Fibroblast of pulmonary artery (primary cell): ENCODE measurements at places on chromosomes 4 and X.
A peak's percentile ranks its signal among the peaks of the same experiment; 100 is the strongest.

- DNase-seq, result no peak
These were observed 21.1 kb downstream of the RASL11B start for GRCh38 chr4:52883183-52883621.

DNA sequence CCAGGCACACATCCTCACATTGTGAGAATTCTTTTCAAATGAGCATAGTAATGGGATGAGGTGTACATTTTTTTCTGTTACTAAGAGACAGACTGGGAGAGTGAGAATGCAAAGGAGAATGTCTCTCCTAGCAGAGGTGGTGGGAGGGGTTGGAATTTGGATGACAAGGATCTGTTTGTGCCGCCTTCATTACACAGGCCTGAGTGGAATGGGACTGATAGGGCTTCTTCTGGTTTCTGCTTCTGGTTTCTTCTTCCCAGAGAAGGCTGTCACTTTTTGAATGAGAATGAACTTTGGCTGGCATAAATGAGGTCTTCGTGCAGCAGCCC lies 55.4 kb downstream of the C4orf51 start:
- DNase-seq, result peak; percentile 94

DNA sequence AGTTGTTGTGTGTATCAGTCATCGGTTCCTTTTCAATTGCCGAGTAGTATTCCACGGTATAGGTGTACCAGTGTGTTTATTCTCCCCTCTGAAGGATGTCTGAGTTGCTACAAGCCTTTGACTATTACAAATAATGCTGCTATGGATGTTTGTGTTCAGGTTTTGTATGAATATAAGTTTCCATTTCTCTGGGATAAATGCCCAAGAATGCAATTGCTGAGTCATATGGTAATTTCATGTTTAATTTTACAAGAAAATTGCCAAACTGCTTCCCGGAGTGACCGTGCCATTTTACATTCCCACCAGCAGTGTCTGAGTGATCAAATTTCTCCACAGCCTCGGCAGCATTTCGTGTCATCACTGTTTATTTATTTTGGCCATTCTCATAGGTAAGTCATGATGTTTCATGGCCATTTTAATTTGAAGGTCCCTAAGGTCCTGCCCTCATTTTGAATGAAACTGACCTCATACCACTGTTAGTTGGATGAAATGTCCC lies 73.9 kb downstream of the IRF2 start:
- DNase-seq, result peak; percentile 97

GRCh38 chrX:115330498-115331168 lies 41.1 kb downstream of the LUZP4 start:
- peak; percentile 79 for DNase-seq

DNA sequence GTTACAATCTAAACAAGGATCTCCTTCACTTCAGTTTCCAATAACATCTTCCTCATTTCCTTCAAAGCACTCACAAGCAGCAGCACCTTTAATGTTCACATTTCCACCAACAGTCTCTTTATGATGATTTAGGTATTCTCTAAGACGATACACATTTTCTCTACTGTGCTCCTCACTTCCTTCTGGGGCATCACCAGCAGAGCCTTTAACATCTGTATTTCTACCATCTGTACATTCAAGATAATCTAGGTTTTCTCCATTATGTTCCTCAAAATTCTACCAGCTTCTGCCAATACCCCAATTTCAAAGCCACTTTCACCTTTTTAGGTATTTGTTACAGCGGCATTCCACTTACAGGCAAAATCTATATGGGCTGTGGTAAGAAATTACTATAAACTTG lies 80.6 kb downstream of the FBXW7 start:
- DNase-seq, result no peak
